ENCODE measurements at places on chromosomes 13 and 19.
A peak's percentile ranks its signal among the peaks of the same experiment; 100 is the strongest.

DNA sequence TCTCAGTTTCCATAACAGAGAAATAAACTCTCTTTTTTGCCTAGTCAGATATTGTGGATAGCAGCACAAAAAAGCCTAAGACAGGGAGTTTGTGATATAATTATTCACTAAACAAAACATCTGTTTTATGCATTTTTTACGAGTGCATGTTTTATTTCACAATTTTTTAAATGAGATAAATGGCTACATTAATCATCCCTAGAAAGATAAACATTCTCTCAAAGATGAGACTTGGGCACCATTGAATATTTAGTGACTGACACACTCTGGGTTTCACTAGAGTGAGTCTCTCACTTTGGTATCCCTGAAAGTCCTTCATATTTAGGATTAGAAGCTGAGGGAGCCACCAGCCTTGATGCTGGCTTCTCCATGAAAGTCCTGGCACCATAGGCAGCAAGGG lies 74.3 kb upstream of the LRCH1 start:
- no peak for DNase-seq

DNA sequence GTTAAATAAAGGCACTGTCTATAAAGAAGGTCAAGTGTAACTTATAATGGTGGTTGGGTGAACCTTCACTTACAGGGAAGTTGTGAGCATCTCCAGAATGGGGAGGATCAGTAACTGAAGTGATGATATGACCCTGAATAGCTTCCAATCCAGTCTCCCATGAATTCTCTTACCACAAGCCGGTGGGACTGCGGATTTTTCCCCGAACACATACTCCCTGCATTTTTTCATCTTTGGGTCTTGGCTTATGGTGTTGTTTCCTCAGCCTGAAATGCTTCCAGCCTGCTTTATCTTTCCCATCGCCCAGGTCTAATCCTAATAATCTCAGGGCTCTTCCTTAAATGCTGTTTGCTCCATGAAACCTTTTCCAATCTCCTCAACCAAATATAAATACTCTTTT lies 2.0 kb upstream of the CSNK1A1L start:
- no peak for DNase-seq

- DNase-seq = peak; percentile 79
Observed at GRCh38 chr19:41449079-41449864, 6.3 kb downstream of the ERICH4 start.

DNA sequence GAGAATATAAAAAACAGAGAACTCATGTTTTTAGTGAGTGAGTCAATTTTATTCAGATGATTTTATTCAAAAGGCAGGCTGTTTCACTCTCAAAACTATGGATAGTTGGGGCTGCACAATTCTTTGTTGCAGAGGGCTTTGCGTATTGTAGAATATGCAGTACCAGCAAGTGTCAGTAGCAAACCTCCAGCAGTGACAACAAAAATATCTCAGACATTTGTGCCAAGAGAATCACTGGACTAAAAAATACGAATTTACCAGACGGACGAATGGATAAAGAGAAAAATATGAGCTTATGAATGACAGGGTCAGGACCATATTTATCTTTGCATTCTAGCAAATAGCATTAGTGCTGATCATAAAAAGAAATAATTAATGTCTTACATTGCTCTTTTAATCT lies 359.1 kb downstream of the FGF14 start:
- DNase-seq = no peak

DNA sequence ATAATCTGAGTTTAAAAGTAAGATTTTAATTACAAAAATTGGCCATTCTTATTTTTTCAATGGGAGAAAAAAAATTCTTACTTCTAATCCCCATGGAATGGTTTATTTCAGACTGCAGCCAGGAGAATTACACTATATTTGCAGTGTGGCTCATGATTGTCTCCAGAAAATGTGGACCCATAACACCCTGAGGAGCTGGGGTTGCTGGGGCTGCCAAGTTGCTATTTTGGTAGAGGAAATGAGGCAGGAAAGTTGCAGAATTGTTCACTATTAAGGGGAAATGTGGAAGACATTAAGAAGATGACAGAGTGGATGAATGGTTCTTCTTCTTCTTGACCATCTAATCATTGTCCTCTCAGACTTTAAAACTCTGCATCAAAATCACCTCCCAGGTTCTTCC lies 4.6 kb upstream of the SCEL start:
- DNase-seq = no peak

- no peak for DNase-seq
Observed at GRCh38 chr19:23823952-23824389, 65.3 kb upstream of the ZNF681 start.

GRCh38 chr13:25319771-25320170 lies 18.3 kb downstream of the NUP58 start:
- DNase-seq = no peak

GRCh38 chr19:988510-988909 lies 4.4 kb downstream of the WDR18 start:
- DNase-seq = no peak

GRCh38 chr13:72798817-72799216 lies 16.9 kb downstream of the PIBF1 start:
- no peak for DNase-seq

- DNase-seq = no peak
Observed at GRCh38 chr13:100156788-100157187, 67.9 kb downstream of the PCCA start.

GRCh38 chr13:95822303-95822702 lies 145.4 kb downstream of the DNAJC3 start:
- no peak for DNase-seq

DNA sequence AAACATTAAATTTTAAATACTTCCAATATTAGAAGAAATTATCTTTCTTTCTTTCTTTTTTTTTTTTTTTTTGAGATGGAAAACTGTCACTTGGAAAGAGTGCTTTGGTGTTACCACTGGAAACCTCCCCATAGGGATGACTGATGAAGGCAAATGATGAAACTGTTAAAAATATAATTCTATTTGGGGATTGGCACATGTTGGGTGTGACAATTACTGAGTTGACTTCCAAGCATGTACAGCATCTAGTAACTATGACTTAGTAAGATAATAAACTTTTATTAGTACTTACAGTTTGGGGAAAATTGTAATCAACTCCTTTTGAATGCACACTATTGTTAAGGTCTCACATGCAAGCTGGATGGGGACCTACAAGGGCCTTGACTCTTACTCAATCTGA lies 592.5 kb downstream of the KCTD12 start:
- no peak for DNase-seq

DNA sequence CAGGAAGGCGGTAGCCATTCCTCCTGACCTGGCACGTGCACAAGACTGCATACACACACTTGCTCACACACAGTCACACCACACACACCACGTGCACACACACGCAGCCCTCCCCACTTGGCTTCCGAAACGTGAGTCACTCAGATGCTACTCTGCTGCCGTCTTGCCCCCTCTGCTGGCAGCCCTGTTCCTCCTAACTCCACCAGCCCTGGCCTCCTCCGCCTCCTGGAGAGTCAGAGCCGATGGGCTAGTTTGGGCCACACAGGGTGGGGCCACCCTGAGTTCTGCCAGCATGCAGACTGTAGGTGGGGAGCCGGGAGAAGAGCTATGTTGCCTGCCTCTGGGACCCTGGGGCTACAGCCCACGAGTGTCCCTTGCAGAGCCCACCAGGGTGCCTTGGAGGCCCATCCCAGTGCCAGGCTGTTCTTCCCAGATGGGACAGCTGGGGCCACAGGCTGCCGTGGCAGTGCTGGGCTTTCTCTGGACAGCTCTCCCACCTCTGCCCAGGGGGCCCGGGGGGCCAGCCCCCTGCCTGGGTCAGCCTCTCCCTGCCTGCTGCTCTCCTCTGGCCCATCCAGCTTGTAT lies 12.1 kb downstream of the PIN1 start:
- peak; percentile 57 for DNase-seq

DNA sequence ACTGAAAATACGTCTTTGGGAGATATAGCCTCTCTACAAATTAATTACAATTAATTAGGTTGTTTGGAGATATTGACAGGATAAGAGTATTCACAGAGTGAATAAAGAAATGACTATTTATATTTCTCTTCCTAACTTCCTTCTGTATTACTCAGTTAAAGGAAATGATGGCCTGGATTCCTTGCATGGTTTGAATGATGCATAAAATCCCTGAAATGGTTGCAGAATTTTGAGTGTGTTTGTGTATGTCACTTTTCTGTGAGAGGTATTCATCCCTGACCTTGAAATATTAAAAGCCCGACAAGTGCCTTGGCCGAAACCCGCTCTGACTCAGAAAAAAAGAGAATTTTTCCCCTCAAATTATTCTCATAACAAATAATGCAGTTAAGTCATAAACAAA lies 90.0 kb downstream of the PDS5B start:
- no peak for DNase-seq

DNA sequence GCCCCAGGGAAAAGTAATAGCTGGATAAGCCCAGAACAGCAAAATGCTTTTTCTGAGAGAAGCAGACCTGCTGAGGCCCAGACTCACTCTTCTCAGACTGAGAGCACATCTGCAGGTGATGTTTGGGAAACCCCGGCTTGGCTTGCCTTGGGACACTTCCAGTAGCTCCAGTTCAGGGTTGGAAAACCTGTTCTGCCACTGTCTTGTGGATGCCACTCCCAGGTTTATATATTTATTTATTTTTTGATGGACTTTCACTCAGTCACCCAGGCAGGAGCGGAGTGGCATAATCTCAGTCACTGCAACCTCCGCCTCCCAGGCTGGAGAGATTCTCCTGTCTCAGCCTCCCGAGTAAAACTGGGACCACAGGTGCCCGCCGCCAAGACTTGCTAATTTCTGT lies 8.0 kb upstream of the SMARCA4 start:
- DNase-seq = no peak

GRCh38 chr19:22603518-22604440 lies 30.3 kb upstream of the ZNF492 start:
- no peak for DNase-seq

- DNase-seq = no peak
Observed at GRCh38 chr19:8640402-8641004, 10.1 kb downstream of the NFILZ start.

GRCh38 chr13:67505376-67505775 lies 275.2 kb upstream of the PCDH9 start:
- DNase-seq = no peak

DNA sequence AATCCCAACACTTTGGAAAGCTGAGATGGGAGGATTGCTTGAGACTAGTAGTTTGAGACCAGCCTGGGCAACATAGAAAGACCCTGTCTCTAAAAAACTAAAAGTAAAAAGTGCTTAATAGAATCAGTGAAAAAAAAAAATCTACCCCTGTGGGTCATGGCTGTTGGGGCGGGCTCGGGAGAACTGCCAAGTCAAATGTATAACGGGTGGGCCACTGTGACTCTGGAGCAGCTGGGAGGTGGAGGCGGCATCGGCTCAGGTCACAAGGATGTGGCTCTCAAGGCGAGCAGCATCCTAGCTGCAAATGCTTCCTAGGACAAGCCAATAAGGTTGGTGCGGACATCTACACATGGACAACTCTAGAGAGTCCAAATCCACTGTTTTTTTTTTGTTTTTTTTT lies 30.9 kb downstream of the C19orf47 start:
- DNase-seq = no peak

DNA sequence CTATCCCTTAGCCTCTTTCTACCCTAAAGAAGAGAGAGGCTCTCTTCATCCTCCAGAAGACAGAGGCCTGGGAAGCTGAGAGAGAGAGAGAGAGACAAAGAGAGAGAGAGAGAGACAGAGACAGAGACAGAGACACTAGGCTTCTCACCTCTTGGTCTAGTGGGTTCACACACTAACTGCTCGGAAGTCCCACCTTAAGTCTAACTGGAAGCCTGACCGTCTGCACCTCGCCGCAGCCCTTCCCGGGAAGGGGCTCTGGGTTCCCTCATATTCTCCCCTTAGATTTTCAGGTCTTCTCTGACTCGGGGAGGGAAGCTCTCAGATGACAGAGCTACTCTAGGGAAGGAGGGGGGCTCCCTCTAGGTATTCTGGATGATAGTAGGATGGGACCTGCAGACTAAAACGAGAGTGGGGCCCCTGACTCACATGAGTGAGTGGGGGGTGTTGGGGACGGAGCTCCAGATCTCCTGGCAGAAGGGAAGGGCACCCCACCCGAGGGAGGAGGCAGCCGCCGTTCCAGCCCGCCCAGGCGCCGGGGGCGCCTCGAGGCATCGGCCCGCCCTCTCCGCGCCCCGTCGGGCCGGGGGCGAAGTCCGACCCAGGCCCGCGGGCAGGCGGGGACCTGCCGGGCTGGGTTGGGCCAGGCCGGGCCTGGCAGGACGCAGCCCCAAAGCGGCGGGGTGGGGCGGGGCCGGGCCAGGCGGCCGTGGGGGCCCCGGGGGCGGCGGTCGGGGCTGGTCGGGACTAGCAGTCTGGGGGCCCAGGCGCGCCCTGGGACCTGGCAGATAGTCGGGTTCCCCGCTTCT lies 2.0 kb upstream of the JUNB start:
- peak; percentile 53 for DNase-seq

DNA sequence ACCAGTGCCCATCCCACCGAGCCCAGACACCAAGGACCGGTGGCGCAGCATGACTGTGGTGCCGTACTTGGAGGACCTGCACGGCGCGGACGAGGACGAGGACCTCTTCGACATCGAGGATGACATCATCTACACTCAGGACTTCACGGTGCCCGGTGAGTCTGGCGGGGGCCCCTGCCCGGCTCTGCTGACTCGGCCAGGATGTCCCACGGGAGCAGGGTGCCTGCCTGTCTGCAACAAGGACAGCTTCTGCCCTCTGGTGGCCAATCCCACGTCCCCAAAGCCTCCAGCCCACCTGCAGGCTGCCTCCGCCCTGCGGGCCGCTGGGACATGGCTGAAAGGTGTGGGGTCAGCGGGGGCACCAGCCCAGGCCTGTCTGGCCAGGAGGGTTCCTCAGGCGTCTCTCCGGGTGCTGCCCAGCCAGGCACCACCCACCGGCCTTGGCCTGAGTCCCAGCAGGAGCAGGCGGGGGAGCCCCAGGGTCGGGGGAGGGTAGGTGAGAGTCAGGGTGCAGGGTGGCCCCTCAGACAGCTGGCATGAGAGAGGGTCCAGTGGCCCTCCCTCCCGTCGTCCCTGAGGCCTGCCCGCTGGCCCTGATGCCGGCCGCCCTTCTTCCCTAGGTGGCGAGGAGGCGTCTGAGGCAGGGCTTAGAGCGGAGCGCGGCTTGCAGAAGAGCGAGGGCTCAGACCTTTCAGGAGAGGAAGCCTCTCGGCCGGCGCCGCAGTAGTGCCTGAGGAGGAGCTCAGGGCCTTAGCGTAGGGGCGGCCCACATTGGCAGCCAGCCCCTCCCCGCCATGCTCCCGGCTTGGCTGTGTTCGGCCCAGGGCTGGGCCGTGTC lies 14.6 kb downstream of the CBARP start:
- no peak for DNase-seq

- DNase-seq = peak; percentile 62
Observed at GRCh38 chr19:2461751-2462634, 5.2 kb upstream of the LMNB2 start.

DNA sequence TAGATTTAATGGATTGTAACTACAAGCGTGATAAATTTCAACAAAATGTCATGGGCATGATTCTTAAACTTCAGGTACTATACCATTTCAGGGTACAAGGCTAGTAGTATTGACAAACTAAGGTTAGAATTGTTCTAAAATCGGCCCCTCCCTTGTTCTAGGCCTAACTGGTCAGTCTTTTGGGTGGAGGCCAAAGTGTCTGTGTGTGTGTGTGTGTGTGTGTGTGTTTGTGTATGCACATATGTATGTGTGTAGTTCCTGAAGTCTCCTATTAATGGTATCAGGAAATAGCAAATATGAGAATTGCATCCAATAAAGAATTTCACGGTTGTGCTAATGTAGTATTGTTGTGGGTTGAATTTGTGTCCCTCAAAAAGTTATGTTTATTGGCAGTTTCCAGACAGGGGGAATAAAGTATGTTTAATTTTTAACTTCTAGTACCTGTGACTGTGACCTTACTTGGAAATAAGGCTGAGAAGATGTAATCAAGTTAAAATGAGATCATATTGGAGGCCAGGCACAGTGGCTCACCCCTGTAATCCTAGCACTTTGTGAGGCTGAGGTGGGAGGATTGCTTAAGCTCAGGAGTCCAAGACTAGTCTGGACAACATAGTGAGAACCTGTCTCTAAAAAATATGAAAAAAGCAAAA lies 119.2 kb downstream of the KLF5 start:
- DNase-seq = no peak

Measured in stimulated activated CD4-positive, alpha-beta T cell treated with anti-CD3 and anti-CD28 coated beads, Interleukin-4, amount 100 ng/mL, for 24 hours (primary cell).